CD4-positive, alpha-beta T cell treated with Interleukin-4 for 4 hours (primary cell): ENCODE measurements at places on chromosomes 5 and 9.

DNA sequence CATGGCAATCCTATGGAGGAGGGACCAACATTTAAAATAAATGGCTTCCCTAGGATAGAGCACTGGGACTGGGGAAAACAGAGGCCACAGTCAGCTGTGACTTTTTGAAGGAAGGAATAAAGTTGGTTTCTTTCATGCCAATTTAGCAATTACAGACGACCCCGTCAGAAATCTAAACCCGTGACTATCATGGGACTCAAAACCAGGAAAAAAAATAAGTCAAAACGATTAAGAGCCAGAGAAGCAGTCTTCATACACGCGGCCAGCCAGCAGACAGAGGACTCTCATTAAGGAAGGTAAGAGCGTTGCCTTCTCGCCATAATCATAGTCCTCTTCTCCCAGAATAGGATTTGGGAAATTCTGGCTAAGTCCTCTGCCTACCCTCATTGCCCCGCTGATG, at the start of gene MLANA:
Gene MLANA, plus strand, starts transcription at position 249 of the 400 bp plus-strand sequence. CDS start 1,586 bp downstream, outside the sequence.
- DNase-seq, result no peak

GRCh38 chr5:124677374-124678351, 68.8 kb downstream of the ZNF608 start:
- no peak for DNase-seq

DNA sequence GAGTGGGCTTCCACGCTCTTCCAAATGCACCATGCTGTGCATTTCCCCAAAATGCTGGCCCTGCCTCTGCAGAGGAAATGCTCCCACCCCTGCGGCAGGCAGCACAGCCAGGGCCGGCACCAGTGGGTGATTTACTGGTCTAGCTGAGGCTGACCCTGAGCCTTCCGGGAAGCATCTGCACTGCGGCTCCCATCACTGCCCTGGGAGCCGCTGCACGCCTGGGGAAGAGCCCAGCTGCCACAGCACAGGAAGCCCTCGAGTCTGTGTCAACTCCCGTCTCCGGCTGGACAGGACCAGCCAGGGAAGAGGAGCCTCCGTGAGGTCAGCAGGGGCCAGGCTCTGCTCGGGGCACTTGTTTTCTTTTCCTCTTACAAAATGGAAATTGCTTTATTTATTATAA, 25.1 kb upstream of the EEIG1 start:
- no peak for DNase-seq

DNA sequence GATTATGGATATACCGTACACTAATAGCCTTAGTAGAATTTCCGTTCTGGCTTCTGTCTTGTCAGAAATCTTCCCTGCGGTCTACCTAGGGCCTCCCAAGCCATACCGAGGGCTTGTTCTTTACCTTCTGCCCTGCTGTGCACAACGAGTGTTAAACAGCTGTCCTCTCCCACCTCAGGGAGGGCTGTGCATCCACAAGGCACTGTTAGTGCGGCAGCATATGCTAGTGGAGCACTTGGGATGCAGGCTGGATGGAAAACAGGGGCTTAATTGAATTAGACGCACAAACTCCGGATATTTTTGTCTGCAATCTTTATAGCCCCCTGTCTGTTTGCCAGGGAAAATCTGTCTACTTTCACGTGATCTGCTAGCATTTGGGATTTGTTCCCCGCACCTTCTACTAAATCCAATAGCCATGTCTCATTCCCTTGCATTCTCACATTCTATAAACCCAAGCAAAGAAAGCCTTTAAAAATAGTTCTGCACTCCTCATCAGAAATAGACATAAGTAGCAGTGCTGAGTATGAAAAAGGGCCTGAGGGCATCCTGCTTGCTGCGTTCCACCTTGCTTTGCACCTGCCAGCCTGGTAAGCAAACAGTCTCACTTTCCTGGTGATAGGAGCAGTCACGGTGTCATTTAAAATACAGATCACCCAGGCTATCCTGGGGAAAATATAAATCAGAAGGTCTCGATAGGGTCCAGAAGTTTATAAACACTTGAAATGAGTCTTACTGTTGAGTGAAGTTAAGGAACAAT, 382.6 kb downstream of the RASEF start:
- no peak for DNase-seq

- DNase-seq, result no peak
These were observed 22.0 kb upstream of the ARHGEF28 start for GRCh38 chr5:73603998-73604397.

DNA sequence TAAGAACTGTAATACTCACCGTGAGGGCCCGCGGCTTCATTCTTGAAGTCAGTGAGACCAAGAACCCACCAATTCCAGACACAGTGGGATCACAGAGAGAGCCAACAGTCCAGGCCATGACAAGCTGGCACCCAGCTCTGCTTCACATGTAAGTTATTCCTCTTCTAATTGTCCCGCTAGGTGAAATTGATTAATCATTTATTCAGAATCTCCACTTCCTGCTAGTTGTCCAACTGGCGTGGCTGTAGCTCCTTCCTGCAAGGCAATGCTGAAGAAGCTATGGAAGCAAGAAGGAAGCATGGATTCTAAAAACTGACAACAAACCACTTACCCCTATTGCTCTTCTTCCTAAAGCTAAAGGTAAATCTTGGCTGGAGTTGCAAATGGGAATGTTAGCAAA, 30.0 kb upstream of the GLRX start:
- DNase-seq, result no peak

GRCh38 chr5:54754420-54754819, 231.0 kb downstream of the ESM1 start:
- DNase-seq, result no peak

GRCh38 chr5:94395468-94395867, 222.9 kb downstream of the KIAA0825 start:
- no peak for DNase-seq

- no peak for DNase-seq
These were observed 16.2 kb downstream of the SPTAN1 start for GRCh38 chr9:128568470-128569078.

- DNase-seq, result no peak
These were observed 37.1 kb downstream of the FUBP3 start for GRCh38 chr9:130616451-130616850.

GRCh38 chr5:120615967-120616645, 152.0 kb downstream of the PRR16 start:
- DNase-seq, result no peak

DNA sequence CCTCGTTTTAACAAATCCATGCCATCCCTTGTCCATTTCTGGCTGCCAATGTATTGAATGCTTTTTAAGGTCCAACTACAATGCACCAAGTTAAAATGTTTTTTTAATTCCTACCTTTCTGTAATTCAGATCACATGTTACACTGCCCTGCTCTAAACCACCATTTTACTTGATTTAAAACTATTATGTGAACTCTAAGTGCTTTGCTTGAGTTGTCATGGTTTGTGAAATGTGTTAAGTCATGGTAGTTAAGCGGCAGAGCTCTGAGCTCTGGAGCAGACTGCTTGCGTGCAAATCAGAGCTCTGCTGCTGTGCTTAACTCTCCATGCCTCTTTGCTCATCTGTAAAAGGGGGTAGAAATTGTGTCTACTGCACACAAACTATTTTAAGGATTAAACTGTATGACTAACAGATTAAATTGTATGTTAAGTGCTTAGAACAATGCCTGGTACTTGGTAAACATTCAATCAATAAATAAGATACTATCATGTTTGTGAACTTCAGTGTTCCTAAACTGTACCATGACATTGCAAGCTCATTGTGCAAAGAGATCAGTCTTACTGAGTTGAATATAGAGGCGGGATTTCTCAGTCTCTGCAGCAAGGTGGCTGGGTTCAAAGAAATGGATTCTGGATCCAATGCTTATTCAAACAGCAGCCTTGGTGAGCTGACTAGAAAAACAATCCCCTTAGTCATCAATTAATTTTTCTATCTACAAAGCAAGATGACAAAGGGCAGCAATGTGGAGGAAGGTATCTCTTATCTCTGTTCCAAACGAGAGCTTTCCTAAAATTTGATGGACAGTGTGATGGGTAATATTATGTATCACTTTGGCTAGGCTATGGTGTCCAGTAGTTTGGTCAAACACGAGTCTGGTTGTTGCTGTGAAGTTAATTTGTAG, 16.1 kb upstream of the CMBL start:
- DNase-seq, result no peak

DNA sequence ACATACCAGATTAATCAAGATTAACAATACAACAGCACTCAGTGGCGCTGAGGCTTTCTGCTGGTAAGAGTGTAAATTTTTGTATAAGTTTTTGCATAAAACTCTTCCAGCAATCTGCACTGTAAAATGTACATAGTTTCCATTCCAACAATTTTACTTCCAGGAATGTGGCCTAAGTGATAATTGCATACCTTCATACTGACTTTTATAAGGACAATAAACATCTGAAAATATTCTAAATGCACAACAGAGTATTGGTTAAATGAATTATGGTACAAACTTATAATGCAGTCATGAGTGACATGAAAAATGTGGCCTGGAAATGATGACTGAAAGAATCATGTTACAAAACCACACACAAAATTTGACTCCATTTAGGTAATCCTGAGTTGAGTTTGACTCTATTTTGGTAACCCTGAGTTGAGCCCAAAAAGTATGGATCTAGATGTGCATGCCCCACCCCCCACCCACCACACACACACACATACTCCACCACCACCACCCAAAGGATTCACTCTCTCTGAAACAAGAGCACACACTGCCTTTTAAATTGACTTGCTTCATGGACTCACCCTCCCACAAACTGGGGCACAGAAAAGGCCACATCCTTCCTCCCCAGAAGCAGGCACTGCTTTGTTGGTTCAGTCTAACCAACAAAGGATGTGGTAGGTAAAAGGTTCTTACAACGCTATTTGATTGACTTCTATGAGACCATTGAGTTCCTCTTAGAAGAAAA, 137.6 kb downstream of the SUSD1 start:
- peak; percentile 79 for DNase-seq

DNA sequence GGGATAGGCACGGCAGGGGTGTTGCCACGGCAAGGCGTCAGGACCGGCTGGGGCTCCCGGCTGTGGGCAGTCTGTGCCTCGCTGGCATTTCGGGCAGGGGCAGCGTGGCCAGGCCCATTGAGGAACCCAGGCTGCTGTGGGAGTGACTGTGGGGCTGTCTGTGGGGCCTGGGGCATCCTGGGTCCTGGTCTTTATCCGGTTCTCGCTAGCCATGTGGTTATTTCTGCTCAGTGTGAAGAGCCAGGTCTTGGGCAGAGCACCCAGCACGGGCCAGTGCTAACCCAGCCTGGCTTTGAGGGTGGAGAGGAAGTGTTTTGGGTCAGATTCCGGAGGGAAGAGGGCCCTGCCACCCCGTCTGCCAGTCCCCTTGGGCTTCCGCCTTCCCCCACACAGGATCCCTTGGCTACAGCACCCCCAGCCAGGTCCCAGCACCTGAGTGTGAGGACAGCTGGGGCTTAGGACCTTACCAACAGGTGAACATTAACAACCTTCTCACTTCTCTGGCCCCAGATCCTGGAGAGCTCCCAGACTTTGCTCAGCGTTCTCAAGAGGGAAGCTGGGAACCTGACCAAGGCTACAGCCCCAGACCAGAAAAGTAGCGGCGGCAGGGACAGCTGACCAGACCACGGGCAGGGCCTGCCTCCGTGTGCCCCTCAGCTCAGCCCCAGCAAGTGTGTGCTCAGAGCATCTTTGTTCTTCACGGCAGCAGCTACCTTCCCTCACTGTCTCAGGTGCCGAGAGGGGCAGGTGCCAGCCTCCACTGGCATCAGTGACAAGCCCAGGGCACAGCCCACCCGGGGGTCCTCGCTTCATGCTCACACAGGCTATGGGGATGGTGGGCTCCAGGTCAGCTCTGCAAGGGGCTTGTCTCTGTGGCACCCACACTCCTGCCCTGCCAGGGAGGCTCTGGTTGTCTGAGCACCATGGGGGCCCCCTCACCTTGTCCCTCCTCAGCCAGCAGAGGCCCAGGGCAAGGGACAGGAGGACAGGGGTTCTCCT, 1.1 kb downstream of the SSNA1 start:
- DNase-seq, result no peak

- no peak for DNase-seq
These were observed 15.4 kb downstream of the NDUFS4 start for GRCh38 chr5:53575831-53576230.

- no peak for DNase-seq
These were observed 5.5 kb downstream of the ASTN2 start for GRCh38 chr9:117409321-117409720.

DNA sequence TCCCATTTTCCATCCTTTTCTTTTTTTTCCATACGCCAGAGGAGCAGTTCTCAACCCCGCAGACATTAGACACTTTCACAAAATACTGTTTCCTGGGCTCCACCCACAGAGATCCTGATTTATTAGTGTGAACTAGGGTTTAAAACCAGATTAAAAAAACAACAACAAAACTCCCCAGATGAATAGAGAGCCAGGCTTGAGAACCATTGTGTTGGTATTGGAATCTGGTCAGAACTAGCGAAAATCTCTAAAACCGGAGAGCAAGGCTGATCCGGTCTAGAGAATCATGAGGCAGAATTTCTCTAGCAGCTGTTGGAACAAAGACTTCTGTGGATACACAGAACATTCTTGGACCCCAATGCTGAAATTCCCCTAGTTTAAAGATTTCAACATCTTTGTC, 173.0 kb downstream of the PCSK1 start:
- DNase-seq, result no peak

- no peak for DNase-seq
These were observed 54.8 kb downstream of the FAM81B start for GRCh38 chr5:95445995-95446394.

DNA sequence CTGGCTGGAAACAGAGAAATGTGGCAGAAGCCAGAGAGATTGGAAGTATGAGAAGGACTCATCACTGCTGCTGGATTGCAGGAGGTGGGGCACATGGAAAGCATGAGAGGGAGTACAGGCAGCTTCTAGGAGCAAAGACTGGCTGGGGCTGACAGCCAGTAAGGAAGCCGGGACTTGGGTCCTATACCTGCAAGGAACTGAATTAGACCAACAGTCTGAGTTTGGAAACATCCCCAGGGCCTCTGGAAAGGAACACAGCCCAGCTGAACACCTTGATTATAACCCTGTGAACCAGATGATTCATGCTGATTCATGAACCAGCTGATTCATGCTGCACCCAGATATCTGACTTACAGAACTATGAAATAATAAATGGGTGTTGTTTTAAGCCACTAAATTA, 93.4 kb downstream of the OSTF1 start:
- peak; percentile 31 for DNase-seq

DNA sequence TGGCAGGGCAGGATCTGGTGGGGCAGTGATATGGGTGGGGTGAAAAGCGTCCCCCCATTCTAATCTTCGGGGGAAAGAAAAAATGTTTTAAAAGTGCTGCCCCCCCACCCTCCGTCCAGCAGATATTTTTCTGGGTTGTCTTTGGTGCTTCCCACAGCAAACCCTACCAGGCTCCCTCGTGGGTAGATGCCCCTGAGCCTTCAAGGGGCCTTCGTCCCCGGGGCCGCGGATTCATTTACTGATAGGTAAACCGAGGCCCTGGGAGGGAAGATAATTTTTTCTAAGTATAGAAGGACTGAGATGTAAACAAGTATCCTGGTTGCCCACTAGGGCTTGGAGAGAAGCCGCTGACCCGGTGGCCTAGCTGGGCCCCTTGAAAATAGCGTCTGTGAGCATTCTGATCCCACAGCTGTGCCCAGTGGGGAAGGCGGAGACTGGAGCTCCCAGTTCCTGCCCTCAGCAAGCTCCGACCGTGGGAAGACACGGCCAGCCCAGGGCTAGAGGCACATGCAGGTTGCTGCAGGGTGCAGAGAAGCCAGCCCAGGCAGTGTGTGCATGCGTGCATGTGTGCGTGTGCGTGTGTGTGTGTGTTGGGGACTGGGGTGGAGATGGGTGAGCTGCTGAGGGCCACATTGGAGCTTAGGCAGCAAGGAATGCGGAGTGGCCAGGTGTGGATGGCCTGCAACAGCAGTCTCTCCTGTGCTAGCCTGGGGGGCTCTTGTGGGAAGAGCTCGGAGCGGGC, 6.0 kb upstream of the RXRA start:
- no peak for DNase-seq

GRCh38 chr9:131142160-131142559, 16.8 kb downstream of the NUP214 start:
- DNase-seq, result no peak
